ENCODE measurements at places on chromosomes 7 and 10.

- DNase-seq = no peak
Measured at GRCh38 chr10:21022821-21023220, 125.7 kb upstream of the NEBL start.

DNA sequence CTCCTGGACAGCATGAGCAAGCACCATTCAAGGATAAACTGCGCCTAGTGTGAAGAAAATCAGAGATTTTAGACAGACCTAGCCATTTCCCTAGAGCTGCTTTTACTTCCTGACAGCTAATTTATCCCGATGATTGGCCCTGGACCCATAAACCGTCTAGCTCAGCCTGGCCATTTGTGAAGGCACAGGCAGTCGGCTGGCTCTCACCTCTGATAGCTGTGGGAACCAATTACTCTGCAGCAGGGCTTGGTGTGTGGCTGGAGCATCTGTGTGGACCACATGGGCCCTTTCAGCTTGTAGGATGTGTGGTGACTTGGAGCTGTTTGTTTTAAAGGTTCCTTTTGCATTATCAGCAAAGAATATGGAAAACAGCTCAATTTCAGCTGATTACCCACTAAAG lies 111.1 kb upstream of the NPY start:
- no peak for DNase-seq

- no peak for DNase-seq
Measured at GRCh38 chr7:127186686-127187085, 66.1 kb downstream of the GRM8 start.

GRCh38 chr7:7202375-7202720 lies 20.0 kb downstream of the C1GALT1 start:
- no peak for DNase-seq

- DNase-seq = no peak
Measured at GRCh38 chr7:74226633-74227032, 16.8 kb downstream of the LAT2 start.

DNA sequence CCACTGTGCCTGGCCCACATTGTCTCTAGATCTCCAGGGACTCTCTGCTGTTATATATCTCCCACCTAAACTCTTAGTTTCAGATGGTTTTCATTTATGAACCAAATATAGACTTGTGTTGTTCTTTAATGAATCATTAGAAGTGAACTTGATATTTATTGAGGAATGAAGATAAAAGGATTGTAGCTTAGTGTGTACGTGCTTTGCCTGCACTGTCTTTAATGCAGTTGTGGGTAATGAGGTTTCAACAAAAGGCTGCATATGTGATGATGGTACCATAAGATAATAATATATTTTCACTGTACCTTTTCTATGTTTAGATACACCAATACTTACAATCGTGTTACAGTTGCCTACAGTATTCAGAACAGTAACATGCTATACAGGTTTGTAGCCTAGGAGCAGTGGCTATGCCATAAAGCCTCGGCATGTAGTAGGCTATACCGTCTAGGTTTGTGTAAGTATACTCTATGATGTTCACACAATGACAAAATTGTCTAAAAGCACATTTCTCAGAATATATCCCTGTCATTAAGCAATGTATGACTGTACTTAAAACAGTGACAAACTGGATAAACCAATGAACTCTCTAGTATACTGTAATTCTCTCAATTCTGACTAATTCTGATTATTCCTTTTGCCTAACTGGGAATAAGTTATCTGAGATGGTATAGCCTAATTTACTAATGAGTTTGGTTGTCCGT lies 25.2 kb downstream of the VCL start:
- no peak for DNase-seq

DNA sequence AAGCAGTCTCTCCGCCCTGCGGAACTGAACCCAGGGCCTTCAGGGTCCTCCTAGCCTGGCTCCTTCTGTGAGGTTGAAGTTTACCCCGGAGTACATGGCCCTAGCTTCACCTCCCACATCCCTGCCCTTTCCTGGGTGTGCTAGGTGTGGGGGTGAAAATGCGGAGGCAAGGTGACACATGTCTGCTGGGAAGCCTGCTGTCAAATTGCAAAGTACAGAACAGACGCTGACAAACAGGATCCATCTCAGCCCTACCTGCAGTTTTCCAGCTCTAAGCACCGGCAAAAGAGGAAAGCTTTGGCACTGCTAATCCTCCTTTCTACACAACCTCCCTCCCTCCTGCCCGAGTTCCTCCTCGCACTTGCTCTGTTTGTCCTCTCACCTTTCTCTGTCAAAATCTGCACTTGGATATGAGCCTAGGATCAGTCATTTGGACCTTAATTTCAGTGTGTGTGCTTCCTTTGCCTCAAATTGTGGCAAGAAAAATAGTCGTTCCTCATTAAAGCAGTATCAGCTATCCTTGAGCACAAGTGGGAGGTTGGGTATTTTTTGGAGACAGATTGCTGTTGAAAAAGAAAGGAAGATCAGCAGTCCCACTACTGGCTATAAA lies 14.4 kb upstream of the GPR15LG start:
- no peak for DNase-seq

- DNase-seq = no peak
Measured at GRCh38 chr10:58590152-58590840, 77.6 kb downstream of the BICC1 start.

- no peak for DNase-seq
Measured at GRCh38 chr7:130189343-130189742, 15.9 kb downstream of the TMEM209 start.

GRCh38 chr10:32163762-32164148 lies 107.5 kb upstream of the KIF5B start:
- no peak for DNase-seq

GRCh38 chr10:128314686-128315085 lies 188.5 kb upstream of the MKI67 start:
- no peak for DNase-seq

DNA sequence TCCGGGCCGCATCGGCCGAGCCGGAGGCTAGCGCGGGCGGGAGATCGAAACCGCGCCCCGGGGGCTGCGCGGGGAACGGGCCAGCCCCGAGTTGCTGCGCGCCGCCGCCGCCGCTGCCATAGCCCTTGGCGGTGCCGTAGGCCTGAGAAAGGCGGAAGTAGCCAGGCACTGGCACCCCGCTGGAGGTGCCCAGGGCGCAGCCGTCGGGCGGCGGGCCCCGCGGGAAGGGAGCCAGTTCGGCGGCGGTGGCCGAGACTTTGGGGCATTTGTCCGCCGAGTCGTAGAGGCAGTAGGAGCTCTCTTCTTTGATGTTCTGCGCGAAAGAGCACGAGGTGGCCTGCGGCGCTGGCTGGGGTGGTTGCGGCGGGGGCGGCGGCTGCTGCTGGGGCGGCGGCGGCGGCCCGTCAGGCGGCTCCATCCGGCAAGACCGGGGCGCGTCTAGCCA lies 587 bp downstream of the HOXA10 start:
- no peak for DNase-seq

GRCh38 chr10:85608706-85609105 lies 757.9 kb downstream of the GRID1 start:
- no peak for DNase-seq

- no peak for DNase-seq
Measured at GRCh38 chr7:131563918-131564317, 7.5 kb upstream of the PODXL start.

GRCh38 chr7:142176901-142177300 lies 65.4 kb downstream of the MGAM2 start:
- no peak for DNase-seq

- no peak for DNase-seq
Measured at GRCh38 chr7:100373261-100373831, at the start of gene PILRA. Gene PILRA, plus strand, starts transcription at chr7:100373487. Its CDS starts 170 bp downstream, at chr7:100373657.

GRCh38 chr7:50281680-50282445 lies 22.7 kb upstream of the IKZF1 start:
- no peak for DNase-seq

GRCh38 chr7:136275794-136276193 lies 298.6 kb upstream of the MTPN start:
- DNase-seq = no peak

- no peak for DNase-seq
Measured at GRCh38 chr10:101818872-101819633, 809 bp upstream of the OGA start.

GRCh38 chr7:6256109-6256483 lies 16.3 kb downstream of the CYTH3 start:
- no peak for DNase-seq

- DNase-seq = no peak
Measured at GRCh38 chr7:22823142-22823497, 471 bp upstream of the TOMM7 start.

- no peak for DNase-seq
Measured at GRCh38 chr10:48470893-48471805, 133.7 kb downstream of the ARHGAP22 start.

- DNase-seq = no peak
Measured at GRCh38 chr7:81674431-81674830, 95.4 kb downstream of the HGF start.

GRCh38 chr7:1981878-1982230 lies 250.9 kb downstream of the MAD1L1 start:
- no peak for DNase-seq

DNA sequence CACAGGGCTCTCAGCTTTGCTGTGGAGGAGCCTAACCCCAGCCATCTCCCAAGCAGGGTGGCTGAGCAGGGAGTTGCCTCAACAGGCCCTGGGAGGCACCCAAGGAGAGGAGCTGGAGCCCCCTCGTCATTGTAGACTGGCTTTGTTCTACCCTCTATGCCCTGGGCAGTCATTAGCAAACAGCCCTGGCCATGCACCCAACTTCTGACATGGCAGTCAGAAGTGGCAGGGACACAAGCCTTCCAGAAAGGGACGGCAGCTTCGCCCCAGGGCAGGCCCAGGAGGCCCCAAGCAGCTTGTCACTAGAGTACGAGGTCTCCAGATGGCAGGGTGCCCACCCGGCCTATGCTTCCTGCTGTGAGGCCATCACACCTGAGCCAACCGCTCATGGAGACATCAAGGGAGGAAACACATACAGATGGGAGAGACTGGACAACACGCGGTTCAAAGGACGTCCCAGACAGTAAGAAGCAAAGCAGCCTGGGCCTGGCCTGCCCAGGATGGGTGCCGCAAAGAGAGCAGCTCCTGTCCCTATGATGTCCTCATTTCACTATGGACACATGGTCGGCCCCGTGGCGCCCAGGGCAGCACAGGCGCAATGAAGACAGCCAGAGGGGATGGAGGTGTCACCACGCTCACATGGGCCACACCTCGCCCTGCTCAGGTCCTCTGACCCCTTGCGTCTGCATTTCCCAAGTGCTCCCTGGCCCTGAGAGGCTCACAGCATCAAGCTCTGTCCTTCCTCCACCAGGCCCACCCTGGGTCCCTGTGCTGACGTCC lies 190.9 kb upstream of the CXCL12 start:
- no peak for DNase-seq

DNA sequence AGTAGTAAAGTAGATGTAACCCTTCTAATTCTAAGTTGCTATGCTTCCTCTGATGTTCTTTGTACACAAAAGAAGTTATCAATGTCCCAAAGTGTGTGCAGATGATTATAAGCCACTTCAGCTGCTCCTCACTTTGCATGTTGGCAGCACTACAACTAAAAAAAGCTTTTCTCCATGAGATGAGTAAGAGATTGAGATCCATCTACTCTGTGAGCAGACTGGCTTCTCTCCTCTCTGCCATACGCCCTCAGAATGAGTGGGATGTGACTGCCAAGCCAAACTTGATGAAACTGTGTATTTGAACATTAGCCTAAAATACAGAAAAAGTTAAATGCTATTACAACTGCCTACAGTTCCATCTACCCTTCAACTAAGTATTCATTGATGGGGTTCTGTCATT lies 102.9 kb upstream of the ETV1 start:
- DNase-seq = no peak

DNA sequence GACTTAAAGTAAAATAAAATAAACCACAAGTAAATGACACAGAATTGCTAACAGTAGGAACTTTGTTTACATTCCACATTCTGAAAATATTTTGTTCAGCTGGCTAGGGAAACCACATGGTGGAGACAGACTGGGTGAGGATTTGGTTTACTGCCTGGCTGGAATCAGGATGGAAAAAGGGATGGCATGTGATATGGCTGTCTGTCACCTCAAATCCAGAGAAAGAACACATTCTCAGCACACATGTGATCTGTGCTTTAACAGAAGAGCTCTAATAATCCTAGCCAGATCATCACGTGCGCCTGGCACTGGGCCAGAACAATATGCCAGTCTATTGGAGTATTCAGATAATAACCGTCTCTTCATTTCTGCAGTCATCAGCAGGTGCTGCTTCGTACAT lies 90.9 kb upstream of the PIP4K2A start:
- DNase-seq = no peak

Measured in activated CD8-positive, alpha-beta memory T cell treated with anti-CD3 and anti-CD28 coated beads for 48 hours (primary cell).